ENCODE measurements at places on chromosomes 6 and 20.

DNA sequence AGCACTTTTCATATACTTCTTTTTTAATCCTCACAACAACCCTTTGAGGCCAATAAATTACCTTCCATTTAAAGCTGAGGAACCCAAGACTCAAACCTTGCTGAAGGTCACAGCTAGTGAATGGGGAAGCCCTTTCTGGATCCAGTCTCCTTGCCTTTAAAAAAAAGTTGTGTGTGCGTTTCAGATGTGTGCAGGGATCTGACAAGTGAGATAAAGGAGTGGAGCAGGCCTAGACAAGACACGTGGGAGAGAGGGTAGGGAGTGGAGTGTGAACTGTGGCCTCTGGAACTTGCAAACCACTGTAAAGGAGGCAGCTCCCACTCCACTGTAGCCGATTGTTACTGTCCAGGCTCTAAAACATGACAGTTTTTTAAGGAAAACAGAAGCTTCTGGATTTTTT, 1.9 kb downstream of the KLHL32 start:
- peaks cover 17% of the 10 kb centered on the region for H3K4me1 ChIP-seq
- no peaks in the 10 kb centered on the region for H3K36me3 ChIP-seq
- no peak for DNase-seq

GRCh38 chr6:100620085-100620840, 155.5 kb upstream of the SIM1 start:
- H3K27ac ChIP-seq: no peak overlapping the region
- no peaks in the 10 kb centered on the region for H3K27me3 ChIP-seq
- H3K4me1 ChIP-seq: no peaks in the 10 kb centered on the region
- H3K4me3 ChIP-seq: no peak overlapping the region
- peaks cover 31% of the 10 kb centered on the region for H3K36me3 ChIP-seq

GRCh38 chr6:133632206-133632605, 256.7 kb upstream of the TCF21 start:
- no peak overlapping the region for H3K27ac ChIP-seq
- no peaks in the 10 kb centered on the region for H3K36me3 ChIP-seq
- DNase-seq: no peak
- H3K4me1 ChIP-seq: no peaks in the 10 kb centered on the region

GRCh38 chr6:134173936-134174671, 121.7 kb upstream of the SLC2A12 start:
- peaks cover 66% of the 10 kb centered on the region for H3K4me1 ChIP-seq
- H3K27ac ChIP-seq: peak overlapping the region; percentile 29
- no peaks in the 10 kb centered on the region for H3K27me3 ChIP-seq
- H3K4me3 ChIP-seq: peak overlapping the region; percentile 60

GRCh38 chr6:119575721-119576120, 226.2 kb upstream of the MAN1A1 start:
- H3K4me3 ChIP-seq: no peak overlapping the region
- H3K36me3 ChIP-seq: no peaks in the 10 kb centered on the region
- H3K27me3 ChIP-seq: no peaks in the 10 kb centered on the region
- no peaks in the 10 kb centered on the region for H3K4me1 ChIP-seq
- no peak for DNase-seq
- no peak overlapping the region for H3K27ac ChIP-seq

GRCh38 chr6:100132005-100132404, 138.0 kb upstream of the MCHR2 start:
- DNase-seq: no peak
- H3K27ac ChIP-seq: no peak overlapping the region
- H3K4me3 ChIP-seq: no peak overlapping the region
- no peaks in the 10 kb centered on the region for H3K27me3 ChIP-seq
- H3K4me1 ChIP-seq: no peaks in the 10 kb centered on the region

GRCh38 chr20:25867776-25868649, 171.4 kb upstream of the ZNF337 start:
- H3K36me3 ChIP-seq: no peaks in the 10 kb centered on the region
- H3K27ac ChIP-seq: no peak overlapping the region
- peak; percentile 55 for DNase-seq
- peaks cover 28% of the 10 kb centered on the region for H3K4me1 ChIP-seq

GRCh38 chr6:7050872-7051779, 56.6 kb upstream of the RREB1 start:
- H3K4me3 ChIP-seq: peak overlapping the region; percentile 74
- no peaks in the 10 kb centered on the region for H3K27me3 ChIP-seq
- H3K27ac ChIP-seq: peak overlapping the region; percentile 59
- peaks cover 19% of the 10 kb centered on the region for H3K4me1 ChIP-seq

DNA sequence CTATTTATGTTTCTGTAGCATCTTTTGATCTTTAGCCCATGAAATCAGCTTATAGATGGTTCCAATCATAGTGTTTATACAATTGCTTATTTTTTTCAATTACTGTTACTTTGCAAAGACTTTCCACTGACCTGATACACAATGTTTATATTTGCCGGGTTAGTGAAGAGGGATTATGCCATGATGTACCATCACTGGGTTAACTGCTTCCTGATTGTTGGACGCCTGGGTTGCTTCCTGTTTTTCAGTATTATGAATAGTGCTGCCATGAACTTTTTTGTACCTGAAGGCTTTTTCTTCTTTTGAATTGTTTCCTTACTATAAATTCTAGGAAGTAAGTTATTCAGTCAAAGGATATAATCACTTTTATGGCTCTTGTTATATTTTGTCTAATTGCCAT, 6.9 kb downstream of the MANBAL start:
- no peaks in the 10 kb centered on the region for H3K27me3 ChIP-seq
- peaks cover 11% of the 10 kb centered on the region for H3K4me1 ChIP-seq
- peaks cover 23% of the 10 kb centered on the region for H3K36me3 ChIP-seq
- DNase-seq: no peak
- H3K27ac ChIP-seq: no peak overlapping the region

DNA sequence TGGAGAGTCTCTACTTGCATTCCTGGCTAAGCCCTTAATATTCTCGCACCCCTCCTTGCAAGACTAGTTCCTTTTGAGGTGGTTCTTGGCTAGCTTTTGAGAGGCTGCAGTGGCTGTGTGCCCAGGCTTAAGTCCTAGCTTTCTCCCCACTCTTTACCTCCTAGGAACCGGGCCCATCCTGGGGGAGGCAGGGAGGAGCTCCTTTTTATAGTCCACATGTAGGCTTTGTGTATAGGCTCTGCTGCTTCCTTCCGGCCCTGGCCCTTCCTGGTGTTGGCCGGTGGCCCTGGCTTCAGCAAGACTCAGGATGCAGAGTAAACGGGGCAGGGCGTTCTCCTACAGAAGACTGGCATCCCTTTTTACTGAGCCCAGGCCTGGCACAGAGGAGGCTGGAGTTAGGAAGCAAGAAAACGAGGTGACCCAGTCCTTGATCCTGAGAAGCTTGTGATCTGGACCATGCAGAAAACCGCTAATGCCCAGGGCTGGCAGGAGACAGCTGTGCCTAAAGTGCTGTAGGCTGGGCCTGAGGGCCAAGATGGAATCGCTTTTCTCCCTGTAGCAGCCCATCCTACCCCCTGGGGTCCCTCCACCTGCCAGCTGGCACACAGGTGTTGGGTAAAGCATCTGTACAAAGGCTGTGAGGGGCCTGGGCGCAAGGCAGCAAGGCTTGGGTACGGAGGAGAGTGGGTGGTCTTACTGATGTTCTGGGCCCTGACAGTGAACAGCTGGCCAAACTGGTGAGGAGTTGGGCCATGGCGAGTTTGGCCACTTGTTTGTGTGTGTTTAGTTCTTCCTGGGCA, 8.7 kb downstream of the PLCG1 start:
- peak overlapping the region; percentile 70 for H3K27ac ChIP-seq
- peaks cover 6% of the 10 kb centered on the region for H3K36me3 ChIP-seq
- peak overlapping the region; percentile 2 for H3K4me3 ChIP-seq

GRCh38 chr20:42191140-42191860, 573.1 kb upstream of the CHD6 start:
- H3K27me3 ChIP-seq: no peaks in the 10 kb centered on the region
- H3K4me1 ChIP-seq: no peaks in the 10 kb centered on the region
- no peaks in the 10 kb centered on the region for H3K36me3 ChIP-seq
- no peak for DNase-seq

- no peaks in the 10 kb centered on the region for H3K4me1 ChIP-seq
- no peak overlapping the region for H3K4me3 ChIP-seq
- no peak overlapping the region for H3K27ac ChIP-seq
- H3K36me3 ChIP-seq: no peaks in the 10 kb centered on the region
- no peaks in the 10 kb centered on the region for H3K27me3 ChIP-seq
These were observed 1334.0 kb upstream of the CITED2 start for GRCh38 chr6:140708441-140708840.

All from CD4-positive, alpha-beta T cell (primary cell).